Activated CD4-positive, alpha-beta T cell treated with anti-CD3 and anti-CD28 coated beads for 36 hours (primary cell): ENCODE measurements at places on chromosomes 5 and 9. TPM values are rescaled to one million over a fixed set of nuclear protein-coding genes. Genes with fewer than 3 reads are reported as not detected.

ENTPD2 gene
- not detected for total RNA-seq

SPATA31D4 gene
- not detected for total RNA-seq

GRCh38 chr9:106065136-106065535 is 370.8 kb downstream of the TMEM38B start:
- no peak for DNase-seq

- no peak for DNase-seq
Observed at GRCh38 chr5:151471276-151471675, 23.9 kb downstream of the SLC36A1 start.

GRCh38 chr9:36690412-36691168 is 117.9 kb downstream of the MELK start:
- DNase-seq: no peak

DNA sequence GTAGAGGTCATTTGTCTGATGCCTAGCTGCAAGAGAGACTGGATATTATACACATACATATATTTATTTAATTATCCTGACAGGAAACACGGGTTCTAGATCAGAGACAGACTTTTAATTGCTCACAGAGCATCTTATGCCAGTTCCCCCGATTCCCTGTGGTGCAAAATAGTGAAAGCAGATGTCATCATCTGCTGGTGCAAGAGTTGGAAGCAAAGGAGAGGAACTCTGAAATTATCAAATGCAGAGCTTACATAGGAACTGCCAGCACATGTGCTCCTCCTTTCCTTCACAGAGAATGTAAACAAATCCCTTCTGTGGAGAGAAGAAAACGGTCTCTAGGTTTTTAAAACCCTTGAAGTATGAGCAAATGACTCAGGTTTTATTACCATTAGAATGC is 69.3 kb downstream of the DTWD2 start:
- no peak for DNase-seq

DNA sequence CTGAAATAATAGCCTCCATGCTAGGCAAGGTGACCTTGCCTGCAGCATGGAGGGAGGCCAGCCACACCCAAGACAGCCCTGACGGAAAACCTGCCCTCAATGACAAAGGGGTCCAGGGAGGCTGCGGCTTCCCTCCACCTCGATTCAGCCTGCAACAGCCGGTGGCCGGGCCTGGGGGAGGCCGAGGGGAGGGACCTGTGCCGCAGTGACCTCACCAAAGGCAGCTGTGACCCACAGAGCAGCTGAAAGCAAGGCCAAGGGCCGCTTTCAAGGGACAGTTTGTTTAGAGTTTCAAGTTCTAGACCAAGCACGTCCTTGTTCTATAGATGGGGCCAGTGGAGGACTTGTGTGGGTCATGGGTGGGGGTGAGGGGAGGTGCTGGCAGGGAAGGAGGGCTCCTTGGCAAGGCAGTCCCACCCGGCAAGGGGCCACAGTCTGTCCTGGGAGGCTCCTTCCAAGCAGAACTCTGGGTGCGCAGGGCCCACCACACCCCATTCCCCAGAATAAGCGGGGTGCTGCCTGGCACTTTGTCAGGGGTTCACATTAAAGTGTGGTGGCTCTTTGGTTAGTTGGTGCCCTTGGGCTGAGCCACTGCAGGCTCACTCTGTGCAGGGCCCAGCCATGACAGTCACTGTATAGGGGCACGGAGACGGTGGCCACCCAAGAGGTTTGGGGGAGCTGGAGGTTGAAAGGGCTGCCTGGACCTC is 226.5 kb downstream of the FANCC start:
- no peak for DNase-seq
